ENCODE measurements at places on chromosomes 7 and 10. TPM values are rescaled to one million over a fixed set of nuclear protein-coding genes. Genes with fewer than 3 reads are reported as not detected.

GRCh38 chr10:4768416-4768815 is 57.6 kb upstream of the AKR1E2 start:
- DNase-seq, result no peak

CYP3A5 gene
- not detected for total RNA-seq

STK31 gene
- total RNA-seq, result not detected

CPN1 gene
- total RNA-seq, result not detected

DNA sequence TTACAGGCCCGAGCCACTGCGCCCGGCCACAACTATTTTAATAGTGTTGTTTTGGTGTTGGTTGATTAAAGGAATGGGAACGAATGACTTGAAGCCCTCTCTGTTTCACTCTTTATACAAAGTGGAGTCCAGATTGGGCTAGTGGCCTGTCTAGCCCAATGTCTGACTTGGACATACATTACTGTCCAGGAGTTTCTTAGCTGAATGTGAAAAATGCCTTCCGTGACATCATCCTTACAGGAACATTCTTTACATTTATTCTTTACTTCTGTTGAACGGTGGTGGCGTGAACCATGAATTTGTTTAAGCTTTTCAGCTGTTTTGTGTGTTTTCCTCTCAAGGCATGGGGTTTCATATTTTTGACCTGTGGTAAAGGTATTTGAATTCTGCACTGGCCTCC is 67.9 kb downstream of the DAGLB start:
- DNase-seq, result no peak
